ENCODE measurements at places on chromosomes 6 and 20.
A peak's percentile ranks its signal among the peaks of the same experiment; 100 is the strongest.

DNA sequence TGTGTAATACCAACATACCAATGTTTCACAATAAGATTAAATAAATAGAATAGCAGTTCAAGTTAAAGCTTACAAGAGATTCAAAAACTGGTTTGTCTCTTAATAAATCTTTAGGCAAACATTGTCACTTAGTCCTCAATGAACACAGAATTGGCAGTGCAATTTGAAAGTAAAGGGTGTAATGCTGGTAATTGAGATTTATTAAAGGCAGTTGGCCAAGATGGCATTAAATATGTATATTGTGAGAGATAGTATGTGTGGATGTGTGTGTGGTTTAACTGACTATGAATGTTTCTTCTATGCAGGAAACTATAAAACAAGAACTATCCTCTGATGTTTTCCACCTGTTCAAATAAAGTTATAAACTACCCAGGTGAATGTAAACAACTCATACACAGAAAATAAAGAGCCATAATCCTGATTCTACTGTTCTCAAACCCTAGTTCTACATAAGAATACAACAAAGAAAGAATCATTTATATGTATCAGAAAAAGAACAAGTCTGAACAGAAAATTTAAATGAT, 267.9 kb upstream of the PTCHD4 start:
- no peak for ATAC-seq

DNA sequence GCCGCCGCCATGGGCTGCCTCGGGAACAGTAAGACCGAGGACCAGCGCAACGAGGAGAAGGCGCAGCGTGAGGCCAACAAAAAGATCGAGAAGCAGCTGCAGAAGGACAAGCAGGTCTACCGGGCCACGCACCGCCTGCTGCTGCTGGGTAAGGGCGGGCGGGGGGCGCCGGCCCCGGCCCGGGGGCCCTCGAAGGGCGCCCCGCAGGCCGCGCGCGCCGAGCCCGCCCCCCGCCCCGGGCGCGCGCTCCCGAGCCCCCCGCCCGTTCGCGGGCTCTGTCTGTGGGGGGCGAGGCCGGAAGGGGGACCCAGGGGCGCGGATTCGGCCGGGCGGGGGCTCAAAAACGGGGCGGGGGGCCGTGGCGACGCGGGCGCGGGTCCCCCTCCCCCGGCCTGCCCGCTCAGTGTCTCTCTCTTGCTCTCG, 39.2 kb downstream of the GNAS start:
- peak; percentile 20 for ATAC-seq

GRCh38 chr6:155186052-155186658, 77.7 kb upstream of the CLDN20 start:
- ATAC-seq, result peak; percentile 54

GRCh38 chr20:44541992-44542391, 20.1 kb upstream of the SERINC3 start:
- ATAC-seq, result no peak

GRCh38 chr6:54690596-54690995, 156.0 kb upstream of the FAM83B start:
- no peak for ATAC-seq

GRCh38 chr6:43893073-43893472, 123.1 kb downstream of the VEGFA start:
- no peak for ATAC-seq

- no peak for ATAC-seq
Observed at GRCh38 chr6:116444575-116444974, 16.6 kb upstream of the CALHM6 start.

GRCh38 chr6:16670183-16670582, 91.1 kb downstream of the ATXN1 start:
- no peak for ATAC-seq

DNA sequence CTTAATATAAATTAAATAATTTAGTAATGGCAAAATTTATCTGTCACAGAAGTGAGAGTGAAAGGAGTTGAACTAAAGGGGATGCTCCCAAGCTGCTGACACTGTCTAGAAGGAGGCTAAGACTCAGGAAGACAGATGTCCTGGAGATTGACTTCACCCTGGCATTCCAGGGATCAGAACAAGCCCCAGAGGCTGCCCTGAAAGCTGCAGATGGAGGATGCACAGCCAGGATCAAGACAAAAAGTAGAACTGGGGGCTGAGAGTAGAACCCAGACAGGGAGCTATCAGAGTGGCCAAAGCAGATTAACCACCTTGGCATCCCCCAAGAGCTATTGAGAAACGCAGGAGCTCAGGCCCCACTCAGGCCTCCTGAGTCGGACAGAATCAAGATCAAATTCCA, 189.2 kb upstream of the PLCB4 start:
- no peak for ATAC-seq

- no peak for ATAC-seq
Observed at GRCh38 chr6:27294409-27294808, 17.7 kb downstream of the POM121L2 start.

DNA sequence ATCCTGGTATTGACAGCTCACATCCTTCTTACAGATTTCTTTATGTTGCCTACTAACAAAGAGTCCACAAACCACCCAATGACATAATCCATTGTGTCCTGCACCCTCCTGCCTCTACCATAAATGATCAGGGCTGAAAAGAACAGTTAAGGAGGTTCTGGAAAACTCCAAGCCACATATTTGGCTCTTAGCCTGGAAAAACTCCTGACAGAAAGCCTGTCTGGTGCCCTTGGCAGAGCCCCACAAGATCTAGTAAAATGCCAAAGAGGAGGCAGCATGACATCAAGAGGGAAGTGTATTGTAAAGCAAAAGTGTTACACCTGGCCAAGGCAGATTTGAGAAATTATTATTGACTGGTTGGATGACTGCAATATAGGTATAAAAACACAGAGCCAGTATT, 126.4 kb upstream of the VGLL2 start:
- no peak for ATAC-seq

GRCh38 chr6:116397914-116398313, 27.2 kb downstream of the DSE start:
- no peak for ATAC-seq

DNA sequence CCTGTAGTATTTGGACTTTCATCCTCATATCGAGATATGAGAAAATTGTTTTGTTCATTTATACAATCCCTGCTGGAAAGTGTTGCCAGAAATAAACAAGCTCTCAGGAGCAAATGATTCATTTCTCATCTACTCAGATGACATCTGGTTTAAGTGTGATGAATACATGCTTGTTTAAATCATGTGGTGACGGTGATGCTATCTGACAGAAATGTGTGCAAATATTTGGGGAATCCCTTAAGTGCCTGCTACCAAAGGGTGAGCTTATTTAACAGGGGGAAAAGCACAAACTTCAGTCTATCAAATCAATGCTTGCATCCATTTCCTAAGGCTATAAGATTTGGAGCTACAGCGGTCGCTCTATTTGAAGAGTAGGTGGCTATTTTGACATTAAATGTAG, 368.3 kb upstream of the SASH1 start:
- peak; percentile 78 for ATAC-seq

GRCh38 chr20:5261763-5262162, 55.0 kb downstream of the PROKR2 start:
- no peak for ATAC-seq

DNA sequence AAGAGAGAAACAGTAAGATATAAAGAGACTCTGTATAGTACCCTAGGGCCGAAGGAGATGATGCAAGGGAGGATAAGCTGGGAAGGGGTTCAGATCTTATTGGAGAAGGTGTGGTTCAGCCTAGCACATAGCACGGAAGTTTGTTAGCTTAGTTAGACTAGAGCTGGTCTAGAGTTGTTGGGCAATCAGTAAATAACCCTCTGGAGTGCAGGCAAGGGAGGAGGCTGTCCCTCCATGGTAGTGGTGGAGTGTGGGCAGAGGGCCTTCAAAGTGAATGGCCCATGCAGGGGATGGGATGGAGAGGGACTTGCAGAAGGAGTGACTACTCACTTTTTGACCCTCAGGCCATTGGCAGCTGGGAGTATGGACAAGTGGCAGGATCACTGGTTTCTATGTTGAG, 20.0 kb downstream of the TULP4 start:
- ATAC-seq, result no peak

- no peak for ATAC-seq
Observed at GRCh38 chr6:41518118-41518517, 28.1 kb upstream of the FOXP4 start.

- no peak for ATAC-seq
Observed at GRCh38 chr6:91653076-91653723, 1066.3 kb upstream of the MAP3K7 start.

- no peak for ATAC-seq
Observed at GRCh38 chr6:168533414-168533813, 92.4 kb downstream of the SMOC2 start.

GRCh38 chr6:10383331-10384090, 31.4 kb downstream of the TFAP2A start:
- peak; percentile 81 for ATAC-seq

DNA sequence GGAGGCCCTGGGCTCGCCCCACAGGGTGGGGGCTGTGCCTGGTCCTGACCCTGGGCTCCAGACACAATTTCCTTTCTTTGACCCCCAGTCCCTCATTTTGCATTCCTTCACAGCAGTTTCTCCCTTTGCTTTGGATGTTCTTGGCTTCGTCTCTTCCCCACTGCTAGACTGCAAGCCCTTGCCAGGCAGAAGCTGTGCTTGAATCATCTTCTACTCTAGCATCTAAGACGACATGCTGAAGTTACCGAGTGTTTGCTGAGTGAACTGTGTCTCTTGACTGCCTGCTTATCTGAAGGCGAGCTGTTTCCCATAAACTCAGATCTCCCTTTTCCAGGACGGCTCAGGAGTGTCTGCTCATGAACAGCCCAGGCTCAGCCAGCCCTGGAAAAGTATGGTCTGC, 14.3 kb upstream of the SYNDIG1 start:
- ATAC-seq, result no peak

All from motor neuron (in vitro differentiated cells).